ENCODE measurements at places on chromosomes 12 and 14.

DNA sequence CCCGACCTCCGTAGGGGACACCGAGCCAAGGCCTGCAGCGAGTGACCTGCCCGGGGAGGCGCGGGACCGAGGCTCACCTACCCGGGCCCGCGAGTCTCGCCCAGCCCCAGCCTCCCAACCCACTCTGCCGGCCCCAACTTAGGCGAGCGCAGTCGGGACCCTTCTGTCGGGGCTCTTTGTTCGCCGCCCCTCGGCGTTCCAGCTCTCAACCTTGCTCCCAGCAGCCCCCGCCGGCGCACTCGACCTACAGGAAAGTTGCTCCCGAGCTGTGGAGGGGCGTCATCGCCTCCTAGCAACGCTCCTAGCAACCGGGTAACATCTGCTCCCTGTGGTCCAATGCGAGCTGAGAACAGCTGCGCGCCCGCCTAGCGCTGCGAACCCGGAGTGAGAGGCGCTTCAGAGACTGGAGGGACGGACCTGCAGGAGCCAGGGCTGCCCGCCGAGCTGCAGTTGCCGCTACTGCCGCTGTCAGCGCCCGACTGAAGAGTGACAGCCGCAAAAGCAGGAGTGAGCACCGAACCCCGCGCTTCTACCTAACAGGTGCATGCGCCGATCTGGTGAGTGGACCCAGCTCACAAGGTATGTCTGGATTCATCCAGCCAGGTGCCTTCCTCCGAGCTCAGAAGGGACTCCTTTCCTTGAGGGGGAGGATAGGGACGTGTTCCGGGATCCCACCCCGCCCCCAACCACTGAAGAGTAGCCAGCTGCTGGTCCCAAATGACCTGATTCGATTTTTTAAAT lies 355.0 kb downstream of the SNAPC1 start:
- peak; percentile 91 for DNase-seq

GRCh38 chr12:70246580-70246979 lies 3.3 kb downstream of the CNOT2 start:
- no peak for DNase-seq

- DNase-seq = no peak
These were observed 131.3 kb downstream of the ITPR2 start for GRCh38 chr12:26701604-26702215.

GRCh38 chr12:1795221-1795784 lies 25.1 kb upstream of the LRTM2 start:
- DNase-seq = no peak

- no peak for DNase-seq
These were observed 40.9 kb upstream of the A2ML1 start for GRCh38 chr12:8781381-8782127.

DNA sequence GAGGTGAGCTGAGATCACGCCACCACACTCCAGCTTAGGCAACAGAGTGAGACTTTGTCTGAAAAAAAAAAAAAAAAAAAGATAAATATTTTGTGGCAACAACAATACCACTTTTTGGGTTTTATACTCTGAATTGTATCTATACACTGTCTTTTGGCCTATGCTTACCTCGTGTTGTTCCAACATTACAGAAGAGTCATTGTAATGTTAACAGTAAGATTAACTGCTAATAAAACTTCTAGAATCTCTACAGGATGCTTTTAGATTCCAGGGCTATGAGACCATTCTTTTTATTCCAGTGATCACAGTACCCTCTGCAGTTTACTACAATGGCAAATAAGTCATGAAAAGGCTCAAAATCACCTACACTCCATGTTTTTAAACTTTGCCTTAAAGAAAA lies 11.6 kb downstream of the IFT81 start:
- no peak for DNase-seq

DNA sequence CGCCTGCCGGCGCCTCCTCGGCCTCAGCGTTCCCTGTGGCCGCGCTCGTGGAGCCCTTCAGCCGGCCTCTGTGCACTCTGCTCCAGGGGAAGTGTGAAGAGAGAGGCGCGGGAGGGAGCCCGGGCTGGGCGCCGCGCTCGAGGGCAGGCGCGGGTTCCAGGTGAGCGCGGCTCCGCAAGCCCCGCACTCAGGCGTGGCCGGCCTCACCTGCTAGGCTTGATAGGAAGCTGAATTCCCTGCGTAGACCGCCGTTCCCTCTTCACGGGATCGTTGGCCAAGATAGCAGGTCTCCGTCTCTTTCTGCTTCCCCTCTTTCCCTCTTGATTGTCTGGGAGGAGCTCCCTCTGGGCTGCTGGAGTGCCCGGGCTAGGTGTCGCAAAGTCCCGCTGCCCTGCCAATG lies 89.7 kb downstream of the ASCL4 start:
- no peak for DNase-seq

DNA sequence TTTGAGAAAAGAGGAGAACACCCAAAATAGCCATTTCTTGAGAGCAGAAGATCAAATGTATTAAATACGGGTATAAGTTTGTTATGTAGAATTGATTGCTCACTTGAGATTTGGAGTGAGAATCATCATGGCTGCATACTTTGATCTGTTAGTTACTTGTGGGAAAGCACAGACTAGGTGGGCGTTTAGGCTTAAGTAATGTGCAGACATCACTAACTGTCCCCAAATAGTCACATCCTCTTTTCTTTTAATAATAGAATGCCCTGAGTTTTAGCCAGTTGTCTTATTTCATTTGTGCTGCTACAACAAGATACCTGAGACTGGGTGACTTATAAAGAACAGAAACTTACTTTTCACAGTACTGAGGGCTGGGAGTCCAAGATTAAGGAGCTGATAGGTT lies 14.3 kb upstream of the GTF2A1 start:
- DNase-seq = no peak

DNA sequence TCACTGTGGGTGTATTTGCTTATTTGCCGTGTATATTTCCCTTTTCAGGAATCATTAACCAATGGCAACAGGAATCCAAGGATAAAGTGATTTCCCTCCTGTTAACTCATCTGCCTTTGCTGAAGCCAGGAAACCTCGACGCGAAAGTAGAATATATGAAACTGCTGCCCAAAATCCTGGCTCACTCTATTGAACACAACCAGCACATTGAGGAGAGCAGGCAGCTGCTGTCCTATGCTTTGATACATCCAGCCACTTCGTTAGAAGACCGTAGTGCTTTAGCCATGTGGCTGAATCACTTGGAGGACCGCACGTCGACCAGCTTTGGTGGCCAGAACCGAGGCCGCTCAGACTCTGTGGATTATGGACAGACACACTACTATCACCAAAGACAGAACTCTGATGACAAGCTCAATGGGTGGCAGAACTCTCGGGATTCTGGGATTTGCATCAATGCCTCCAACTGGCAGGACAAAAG lies 135.1 kb downstream of the SAMD4A start:
- no peak for DNase-seq

GRCh38 chr14:61718039-61718438 lies 22.7 kb downstream of the HIF1A start:
- no peak for DNase-seq

GRCh38 chr12:100987552-100988521 lies 193.3 kb downstream of the ANO4 start:
- DNase-seq = no peak

DNA sequence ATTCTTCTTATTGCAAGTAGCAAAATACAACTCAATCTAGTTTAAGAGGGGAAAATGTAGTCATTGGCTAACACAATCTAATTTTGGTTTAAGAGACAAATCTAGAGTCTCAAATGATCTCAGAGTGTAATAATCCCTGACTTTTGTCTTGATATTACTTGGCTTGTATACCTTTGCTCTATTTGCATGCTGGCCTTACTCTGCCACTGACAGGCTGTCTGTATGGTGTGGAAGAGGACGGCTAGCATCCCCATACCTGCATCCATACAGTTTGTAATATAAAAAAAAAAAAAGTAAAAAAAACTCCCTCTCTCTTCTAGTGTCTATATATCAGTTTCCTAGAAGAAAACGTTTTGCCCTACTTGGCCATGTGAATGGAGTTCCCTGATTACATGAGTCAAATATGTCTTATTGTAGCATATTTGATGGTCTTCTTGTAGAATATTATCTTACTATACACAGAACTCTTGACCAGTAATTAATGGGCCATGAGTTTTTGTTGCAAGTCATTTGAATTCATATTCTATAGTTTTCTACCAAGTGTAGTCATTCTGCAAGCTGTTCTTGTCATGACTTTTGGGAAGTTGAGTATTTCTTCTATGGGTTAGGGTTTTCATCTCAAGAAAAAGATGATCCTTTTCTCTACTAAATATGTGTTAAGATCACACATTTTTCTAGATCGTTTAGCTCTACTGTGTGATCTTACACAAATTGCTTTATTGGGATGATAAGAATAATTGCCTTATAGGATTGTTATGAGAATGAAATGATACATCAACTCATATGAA lies 8.2 kb downstream of the HIF1A start:
- no peak for DNase-seq

GRCh38 chr14:74437496-74438053 lies 11.6 kb upstream of the SYNDIG1L start:
- DNase-seq = no peak

DNA sequence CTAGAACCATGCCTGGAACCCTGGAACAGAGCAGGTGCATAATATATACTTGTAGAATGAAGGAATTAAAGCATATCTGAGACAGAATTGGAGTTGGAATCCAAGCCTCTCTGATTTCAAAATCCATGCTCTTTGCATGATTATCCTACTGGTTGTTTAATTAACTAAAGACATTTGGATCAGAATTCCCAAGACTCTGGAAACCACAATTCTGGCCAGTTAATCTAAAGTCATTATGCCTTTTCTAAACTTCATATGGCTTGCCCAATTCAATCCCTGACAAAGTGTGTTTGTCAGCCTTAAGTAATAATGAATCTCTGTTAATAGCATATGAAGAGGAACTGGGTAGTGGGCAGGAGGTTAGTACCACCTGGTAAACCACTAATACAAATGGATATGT lies 422.6 kb downstream of the ATP23 start:
- DNase-seq = no peak

GRCh38 chr14:105330491-105330895 lies 15.9 kb downstream of the PACS2 start:
- no peak for DNase-seq

GRCh38 chr14:37681486-37681885 lies 86.1 kb downstream of the TTC6 start:
- DNase-seq = no peak

- DNase-seq = no peak
These were observed 143.9 kb upstream of the NOVA1 start for GRCh38 chr14:26741711-26742212.

GRCh38 chr14:45679853-45680252 lies 426.9 kb upstream of the MIS18BP1 start:
- no peak for DNase-seq

DNA sequence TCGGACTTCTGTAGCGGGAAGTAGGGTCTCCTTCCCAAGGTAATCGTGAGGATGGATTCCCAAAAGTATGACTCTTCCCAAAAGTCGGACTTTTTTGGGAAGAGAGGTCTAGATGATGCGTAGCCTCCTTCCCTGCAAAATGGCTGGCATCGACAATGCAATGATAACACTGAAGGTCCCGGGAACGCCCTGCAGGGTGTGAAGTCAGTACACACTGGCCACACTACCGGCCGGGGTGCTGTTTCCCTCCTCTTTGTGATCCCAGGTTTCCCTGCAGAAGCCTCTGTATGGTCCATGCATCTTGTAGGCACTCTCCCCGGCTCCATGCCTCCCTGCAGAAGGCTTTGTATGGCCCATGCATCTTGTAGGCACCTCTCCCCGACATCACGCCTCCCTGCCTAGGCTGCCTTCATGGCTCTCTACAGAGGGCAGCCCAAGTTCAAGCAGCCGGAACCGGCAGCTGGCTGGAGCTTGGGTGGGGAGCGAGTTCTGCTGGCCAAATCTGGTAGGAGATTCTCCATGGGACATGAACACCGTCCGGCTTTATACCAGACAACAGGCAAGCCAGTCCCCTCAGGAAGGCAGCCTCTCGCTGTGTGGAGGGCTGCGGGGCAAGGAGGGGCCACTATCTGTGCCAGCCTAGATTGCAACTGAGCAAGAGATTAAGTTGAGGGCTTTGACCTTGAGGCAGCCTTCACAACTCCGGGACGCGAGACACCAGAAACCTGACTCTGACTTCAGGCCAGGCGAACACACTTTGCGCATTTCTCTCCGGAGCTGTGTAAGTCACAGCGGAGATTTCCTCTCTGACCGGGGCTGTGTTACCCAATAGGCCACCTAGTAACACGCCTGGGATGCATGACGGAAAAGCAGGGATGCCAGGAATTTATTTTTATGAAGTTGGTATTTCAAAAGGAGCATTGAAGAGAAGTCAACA lies 23.5 kb downstream of the FZD10 start:
- DNase-seq = no peak

DNA sequence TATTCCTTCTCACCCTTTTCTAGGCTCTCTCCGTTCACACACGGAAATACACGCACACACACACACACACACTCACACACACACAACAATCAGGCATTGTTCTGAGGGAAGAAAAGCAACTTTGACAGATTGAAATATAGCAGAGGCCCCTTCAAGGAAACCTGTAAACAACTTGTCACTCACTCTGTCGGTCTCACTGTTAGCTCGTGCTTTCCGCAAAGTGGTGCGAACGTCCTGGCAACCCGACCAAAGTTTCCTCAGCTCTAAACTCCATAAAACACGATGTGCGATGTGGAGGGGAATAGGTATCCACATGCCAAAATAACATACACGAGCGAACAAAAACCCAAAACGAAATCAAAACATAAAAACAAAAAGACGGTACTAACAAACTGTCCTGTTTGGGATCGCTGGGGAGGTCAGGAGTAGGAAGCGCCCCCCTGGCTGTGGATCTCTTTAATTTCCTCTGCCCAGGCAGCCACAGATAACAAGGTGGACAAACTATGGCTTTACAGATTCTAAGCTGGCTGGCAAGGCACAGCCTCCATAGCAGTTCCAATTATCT lies 822 bp upstream of the SOX5 start:
- peak; percentile 45 for DNase-seq

- DNase-seq = no peak
These were observed 52.4 kb downstream of the BCL2L14 start for GRCh38 chr12:12123036-12123604.

- no peak for DNase-seq
These were observed 38.1 kb downstream of the ESRRB start for GRCh38 chr14:76413962-76414600.

- DNase-seq = no peak
These were observed 30.6 kb upstream of the NFYB start for GRCh38 chr12:104168596-104168995.

- no peak for DNase-seq
These were observed 439 bp upstream of the TNFRSF1A start for GRCh38 chr12:6342140-6342889.

GRCh38 chr14:30108975-30109700 lies 181.5 kb upstream of the PRKD1 start:
- DNase-seq = no peak

DNA sequence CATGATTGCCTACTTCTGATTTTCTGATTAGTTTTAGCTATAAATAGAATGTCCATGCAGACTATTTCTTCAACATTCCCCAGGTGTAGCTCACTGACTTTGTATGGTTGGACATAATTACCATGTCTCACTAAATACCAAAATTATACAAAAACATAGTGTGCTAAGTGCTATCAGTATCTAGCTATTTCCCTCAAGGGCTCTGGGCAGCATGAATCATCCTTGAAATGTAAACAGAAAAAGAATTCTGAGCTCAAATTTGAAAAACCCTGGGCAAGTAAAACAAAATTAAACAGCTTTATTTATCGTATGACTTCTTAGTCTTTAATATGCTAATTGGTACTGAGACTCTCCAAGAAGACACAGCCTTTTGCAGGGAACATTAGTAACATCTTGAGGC lies 82.9 kb downstream of the SPATA7 start:
- no peak for DNase-seq

- DNase-seq = no peak
These were observed 122.6 kb downstream of the CALM1 start for GRCh38 chr14:90519262-90519920.

GRCh38 chr12:93957870-93958269 lies 190.5 kb upstream of the PLXNC1 start:
- DNase-seq = no peak

Measured in H1 (cell line).